ENCODE measurements at places on chromosomes 11 and 22.

DNA sequence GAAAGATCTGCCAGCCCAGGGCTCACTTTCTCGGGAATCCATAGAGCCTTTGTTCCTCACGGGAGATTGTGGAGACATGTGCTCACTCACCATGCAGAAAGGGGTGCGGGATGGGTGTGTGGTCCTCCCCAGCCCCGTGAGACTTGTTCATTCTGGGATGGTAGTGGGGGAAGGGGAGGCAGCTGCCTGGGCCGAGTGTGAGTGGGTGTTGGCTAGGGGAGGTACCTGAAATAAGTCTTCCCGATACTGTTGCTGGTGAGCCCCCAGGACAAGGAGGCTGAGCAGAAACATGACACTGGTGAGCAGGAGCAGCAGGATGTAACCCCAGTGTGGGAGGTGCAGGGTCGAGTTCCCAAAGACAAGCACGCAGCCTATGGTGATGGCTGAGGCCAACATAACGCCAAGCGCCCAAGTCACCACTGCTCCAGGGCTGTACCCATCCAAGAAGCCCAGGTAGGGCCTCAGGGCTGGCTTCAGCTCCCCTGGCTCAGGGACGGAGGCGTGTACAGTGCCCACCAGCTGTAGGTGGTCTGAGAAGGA lies 2.8 kb downstream of the SLC7A4 start:
- DNase-seq, result no peak

DNA sequence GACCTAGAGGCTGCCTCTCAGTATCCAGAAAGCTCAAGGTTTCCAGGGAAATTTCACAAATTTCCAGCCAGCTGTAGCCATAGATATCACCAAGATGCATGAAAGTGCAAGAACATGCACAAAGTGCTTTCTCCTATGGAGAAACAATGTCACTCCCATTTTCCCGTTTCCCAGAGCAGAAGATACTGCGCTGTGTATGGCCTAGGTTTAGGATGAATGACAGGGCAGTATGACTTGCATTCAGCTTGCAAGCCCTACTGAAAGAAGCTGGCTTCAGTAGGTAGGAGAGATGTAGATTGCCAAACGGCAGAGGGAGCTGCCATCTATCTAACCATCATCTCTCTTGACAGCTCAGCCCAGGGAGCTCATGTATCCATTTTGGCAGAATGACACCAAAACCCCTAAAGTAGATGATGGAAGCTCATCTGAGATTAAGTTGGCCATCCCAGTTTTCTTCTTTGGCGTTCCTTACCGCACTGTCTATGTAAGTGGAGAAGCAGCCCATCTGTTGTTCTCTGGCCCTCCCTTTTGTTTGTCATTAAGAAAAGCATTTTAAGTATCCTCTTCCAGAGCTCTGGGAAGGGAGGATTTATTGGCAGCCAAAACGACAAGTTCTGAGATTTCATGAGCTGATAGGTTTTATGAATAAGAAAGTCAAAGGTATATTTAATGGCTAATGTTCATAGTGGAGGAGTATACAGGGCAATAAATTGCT lies 4.6 kb downstream of the TECTA start:
- DNase-seq, result no peak

- no peak for DNase-seq
Measured at GRCh38 chr22:49956914-49957825, 3.4 kb upstream of the PIM3 start.

GRCh38 chr11:108887436-108888238 lies 222.8 kb downstream of the DDX10 start:
- DNase-seq, result no peak

GRCh38 chr11:46674463-46675287 lies 25.7 kb downstream of the ARHGAP1 start:
- no peak for DNase-seq

DNA sequence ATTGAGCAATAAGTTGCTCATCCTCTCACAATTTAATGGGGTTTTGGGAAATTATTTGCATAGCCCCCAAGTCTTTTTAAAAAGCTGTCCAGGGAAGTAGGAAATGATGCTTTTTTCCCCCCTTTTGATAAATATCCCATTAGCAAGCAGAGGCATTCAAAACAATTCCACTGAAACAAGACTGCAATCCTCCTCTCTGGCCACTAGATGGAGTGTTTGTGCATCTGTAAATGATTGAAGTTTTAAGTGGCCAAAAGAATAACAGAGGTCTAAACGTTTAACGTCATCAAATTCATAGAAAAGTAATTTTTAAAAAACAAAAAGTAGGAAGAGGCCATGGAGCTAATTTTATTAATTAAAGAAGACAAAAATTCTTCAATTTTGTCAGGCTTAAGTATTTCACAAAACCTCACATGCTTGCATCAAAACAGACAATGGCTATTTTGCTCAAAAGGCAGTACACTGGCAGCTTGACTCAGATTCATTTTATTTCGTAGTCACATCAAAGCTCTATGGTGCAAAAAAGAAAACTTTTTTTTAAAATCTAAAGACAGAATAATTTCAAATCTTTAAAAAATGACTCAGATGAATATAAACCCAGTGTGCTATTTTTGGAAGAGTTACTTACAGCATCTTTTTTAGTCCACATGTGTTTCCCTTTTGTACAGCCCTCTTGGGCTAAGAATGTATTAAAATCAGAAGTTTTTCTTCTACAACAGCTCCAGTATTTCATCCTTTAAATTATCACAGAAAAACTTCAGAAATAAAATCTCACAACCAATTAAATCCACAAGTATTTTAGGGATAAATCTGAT lies 17.8 kb downstream of the CHORDC1 start:
- DNase-seq, result no peak

- DNase-seq, result no peak
Measured at GRCh38 chr11:69437001-69437875, 44.2 kb upstream of the LINC01488 start.

- no peak for DNase-seq
Measured at GRCh38 chr11:67290801-67291200, 1.7 kb downstream of the ANKRD13D start.

GRCh38 chr11:117996058-117996457 lies 9.9 kb downstream of the IL10RA start:
- DNase-seq, result no peak

- peak; percentile 17 for DNase-seq
Measured at GRCh38 chr22:19983741-19984140, 32.9 kb downstream of the ARVCF start.

GRCh38 chr11:80284946-80285785 lies 844.3 kb upstream of the TENM4 start:
- no peak for DNase-seq

DNA sequence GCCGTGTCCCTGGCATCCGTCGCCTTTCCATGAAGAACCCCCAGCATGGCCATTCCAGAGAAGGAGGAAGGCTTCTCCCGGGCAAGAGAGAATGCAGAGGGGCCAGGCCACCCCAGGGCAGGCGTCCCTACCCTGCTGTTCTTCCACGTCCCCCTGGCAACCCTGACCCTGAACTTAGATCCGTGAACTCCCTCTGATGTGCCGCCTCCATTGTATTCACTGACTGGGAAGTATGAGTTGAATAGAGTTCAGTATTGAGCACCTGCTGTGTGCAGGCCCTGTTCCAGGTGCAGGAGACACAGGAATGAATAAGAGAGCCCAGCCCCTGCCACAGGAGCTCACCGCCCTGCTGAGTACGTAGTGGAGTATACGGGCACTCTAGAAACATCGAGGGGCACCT lies 29.1 kb upstream of the RELT start:
- no peak for DNase-seq

DNA sequence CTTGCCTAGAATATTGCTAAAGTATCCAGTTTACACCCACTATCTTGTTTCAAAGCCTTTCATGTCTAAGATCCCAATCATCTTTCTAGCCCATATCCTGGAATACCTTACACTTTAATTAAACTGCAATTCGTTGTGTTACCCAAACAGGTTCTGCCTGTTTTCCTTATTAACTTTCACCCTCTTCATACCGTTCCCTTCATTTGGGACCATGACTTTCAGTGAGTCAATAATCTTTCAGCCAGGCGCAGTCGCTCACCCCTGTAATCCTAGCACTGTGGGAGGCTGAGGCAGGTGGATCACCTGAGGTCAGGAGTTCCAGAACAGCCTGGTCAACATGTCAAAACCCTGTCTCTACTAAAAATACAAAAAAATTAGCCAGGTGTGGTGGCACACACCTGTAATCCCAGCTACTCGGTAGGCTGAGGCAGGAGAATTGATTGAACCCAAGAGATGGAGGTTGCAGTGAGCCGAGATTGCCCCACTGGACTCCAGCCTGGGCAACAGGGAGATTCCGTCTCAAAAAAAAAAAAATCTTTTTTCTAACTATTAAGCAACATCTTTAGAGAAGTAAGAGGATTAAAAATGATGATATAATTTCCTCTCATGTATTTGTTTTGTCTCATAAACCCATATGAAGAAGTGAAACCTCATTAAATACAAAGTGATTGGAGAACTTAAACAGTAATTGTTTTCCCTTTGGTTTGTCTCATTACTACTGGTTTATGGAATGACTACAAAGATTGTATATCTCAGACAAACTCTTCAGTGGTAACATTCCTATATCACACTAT lies 20.7 kb downstream of the DMC1 start:
- DNase-seq, result no peak

- DNase-seq, result peak; percentile 29
Measured at GRCh38 chr11:72683782-72684200, 9.6 kb upstream of the PDE2A start.

GRCh38 chr11:113279591-113279990 lies 34.8 kb upstream of the TTC12 start:
- DNase-seq, result no peak

DNA sequence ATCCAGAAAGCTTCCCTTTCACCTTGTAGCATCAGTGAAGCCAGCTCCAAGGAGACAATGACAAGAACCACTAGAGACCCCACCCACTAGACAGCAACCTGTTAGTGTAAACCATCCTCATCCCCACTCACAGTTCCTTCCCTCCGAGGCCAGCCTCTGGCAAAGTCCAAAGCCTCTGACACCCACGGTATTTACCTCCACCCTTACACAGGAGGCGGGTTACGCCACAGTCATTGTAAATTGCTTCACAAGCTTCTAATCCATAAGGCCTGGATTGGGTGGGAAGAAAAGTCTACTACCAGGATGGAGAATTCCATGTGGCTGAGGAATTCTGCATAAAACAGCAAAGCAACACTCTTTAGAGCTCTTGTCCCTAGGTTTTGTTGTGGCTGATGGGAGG lies 287.4 kb downstream of the BUD13 start:
- DNase-seq, result no peak

DNA sequence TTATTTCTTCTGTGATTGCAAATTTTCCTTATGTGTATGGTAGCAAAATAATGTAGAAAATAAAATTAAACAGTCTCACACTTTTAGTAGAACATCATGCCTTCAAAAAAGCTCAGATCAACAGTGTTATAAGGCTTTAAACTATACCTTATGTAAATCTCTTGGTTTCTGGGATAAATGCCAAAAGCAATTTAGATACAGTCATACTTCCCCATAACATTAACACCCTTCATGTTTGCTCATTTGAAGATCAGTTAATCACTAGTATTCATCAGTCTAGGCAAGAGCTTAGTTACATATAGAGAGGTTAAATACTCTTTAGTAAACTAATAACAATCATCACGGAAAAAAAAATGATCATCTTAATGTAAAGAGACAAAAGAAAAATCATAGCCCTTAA lies 421.8 kb upstream of the ANO3 start:
- no peak for DNase-seq

GRCh38 chr11:107689317-107690202 lies 22.3 kb downstream of the SLN start:
- DNase-seq, result peak; percentile 33

DNA sequence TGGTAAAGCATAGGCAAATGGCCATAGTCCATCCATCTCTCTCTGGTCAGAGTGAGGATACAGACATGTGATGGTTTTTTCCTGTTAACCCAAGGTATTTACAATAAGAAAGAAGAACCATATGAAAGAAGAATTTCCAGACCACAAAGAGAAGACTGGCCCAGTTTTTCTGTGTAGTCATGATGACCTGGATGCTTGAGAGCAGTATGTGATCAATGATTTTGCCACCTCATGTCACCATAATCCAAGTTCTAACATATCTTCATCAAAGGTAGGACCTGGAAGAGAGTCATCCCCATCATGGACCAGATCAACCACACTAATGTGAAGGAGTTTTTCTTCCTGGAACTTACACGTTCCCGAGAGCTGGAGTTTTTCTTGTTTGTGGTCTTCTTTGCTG lies at the start of gene OR4D6:
Gene OR4D6 (plus strand): TSS at position 301 of the 400 bp plus-strand sequence. CDS start 0 bp downstream, at position 301.
- no peak for DNase-seq

- DNase-seq, result no peak
Measured at GRCh38 chr11:116857936-116858335, 20.5 kb upstream of the APOA1 start.

- DNase-seq, result no peak
Measured at GRCh38 chr11:75565221-75565814, 3.3 kb downstream of the SERPINH1 start.

DNA sequence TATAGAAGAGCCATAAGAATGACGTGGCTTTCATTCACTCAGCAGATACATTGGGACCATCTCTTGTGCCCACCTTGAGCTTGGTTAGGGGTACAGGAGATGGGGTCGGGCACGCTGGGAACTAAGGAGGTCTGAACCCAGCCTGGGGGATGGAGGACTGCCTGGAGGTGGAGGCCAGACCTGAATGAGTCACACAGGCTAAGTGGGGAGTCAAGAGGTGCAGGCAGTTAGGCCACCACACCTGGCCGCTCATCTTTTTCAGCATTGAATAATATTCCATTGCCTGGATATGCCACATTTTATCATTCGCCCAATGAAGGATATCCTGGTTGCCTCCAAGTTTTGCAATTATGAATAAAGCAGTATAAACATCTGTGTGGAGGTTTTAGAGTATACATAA lies 3.8 kb upstream of the PPIL2 start:
- no peak for DNase-seq

DNA sequence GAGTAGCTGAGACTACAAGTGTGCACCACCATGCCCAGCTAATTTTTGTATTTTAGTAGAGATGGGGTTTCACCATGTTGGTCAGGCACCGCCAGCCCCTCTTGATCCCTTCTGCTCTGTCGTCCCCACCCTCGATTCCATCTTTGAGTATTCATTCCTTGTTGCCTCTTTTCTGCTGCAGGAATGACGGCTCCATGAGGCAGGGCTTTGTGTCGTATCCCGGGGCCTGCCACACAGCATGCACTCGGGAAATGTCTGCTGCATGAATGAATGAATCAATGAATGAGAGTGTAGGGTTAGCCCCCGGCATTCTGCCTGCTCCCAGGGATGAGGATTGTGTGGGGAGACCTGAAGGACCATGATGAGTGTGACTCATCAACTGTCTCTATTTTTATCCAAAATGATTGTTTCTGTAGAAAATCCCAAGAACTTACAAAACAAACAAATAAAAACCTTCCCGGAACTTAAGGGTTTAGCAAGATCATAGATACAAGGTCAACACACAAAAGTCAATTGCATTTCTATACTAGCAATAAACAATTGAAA lies 54.6 kb upstream of the SLC22A12 start:
- no peak for DNase-seq

All from nucleus accumbens (tissue), 56 donors.